ENCODE measurements at places on chromosomes 3 and 15.

- no peak for DNase-seq
Observed at GRCh38 chr15:89101302-89102193, 13.3 kb downstream of the ABHD2 start.

GRCh38 chr15:80697075-80697685, 2.1 kb downstream of the ABHD17C start:
- no peak for DNase-seq

DNA sequence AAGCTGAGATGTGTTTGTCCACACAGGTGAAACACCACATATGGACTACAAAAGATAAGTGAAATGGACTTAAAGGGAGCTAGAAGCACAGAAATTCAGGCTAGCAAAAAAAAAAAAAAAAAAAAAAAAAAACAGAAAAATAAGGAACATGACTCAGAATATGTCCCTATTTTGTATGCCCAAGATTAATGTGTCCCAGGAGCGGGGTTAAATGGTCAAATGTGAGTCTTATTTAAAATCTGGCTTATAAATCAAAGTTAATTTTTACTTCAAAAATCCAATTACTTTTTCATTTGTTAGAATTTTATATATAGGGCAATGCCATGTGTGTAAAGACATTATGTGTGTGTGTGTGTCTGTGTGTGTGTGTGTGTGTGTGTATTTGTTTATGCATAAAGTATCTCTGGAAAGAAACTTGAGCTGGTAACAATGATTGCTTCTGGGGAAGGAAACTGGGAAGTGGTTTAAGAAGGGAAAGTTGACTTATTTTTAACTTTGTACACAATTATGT, 986.5 kb downstream of the ROBO2 start:
- no peak for DNase-seq

DNA sequence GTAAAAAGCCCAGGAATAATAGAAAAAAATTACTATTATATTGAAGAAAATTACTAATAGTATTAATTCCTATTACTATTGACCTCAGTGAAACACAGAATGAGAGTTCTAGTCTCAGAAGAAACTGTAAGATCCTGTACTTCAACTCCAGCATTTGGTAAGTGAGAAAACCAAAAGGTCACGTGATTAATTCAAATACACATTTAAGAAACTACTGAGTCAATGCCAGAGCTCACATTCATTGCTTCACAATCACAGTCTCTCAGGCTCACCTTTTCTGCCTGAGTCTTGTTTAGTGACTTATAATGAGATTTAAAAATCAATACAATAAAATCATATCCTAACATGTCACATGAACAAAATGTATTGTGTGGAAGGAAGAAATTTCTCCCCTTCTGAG, 556.1 kb downstream of the FGF12 start:
- DNase-seq = no peak

- no peak for DNase-seq
Observed at GRCh38 chr3:29668233-29668632, 387.4 kb downstream of the RBMS3 start.
